ENCODE measurements at places on chromosomes 3 and 15.

DNA sequence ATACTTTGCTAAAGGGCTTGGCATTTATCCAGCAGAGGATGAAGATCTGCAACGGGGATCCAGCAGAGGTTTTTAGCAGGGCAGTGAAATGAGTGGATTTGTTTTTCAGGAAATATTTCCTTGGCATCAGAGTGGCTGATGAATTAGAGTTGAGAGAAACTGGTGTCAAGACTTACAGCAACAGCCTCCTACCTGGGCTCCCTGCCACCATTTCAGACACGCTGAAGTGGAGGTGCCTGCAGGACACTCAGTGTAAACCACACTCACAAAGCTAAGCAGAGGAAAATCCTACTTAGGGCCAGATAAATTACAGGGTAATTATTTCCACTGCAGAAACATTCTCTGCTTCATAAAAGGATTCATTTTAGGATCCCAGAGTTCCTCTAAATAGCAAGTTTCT lies 519.7 kb downstream of the FGF12 start:
- DNase-seq = no peak

DNA sequence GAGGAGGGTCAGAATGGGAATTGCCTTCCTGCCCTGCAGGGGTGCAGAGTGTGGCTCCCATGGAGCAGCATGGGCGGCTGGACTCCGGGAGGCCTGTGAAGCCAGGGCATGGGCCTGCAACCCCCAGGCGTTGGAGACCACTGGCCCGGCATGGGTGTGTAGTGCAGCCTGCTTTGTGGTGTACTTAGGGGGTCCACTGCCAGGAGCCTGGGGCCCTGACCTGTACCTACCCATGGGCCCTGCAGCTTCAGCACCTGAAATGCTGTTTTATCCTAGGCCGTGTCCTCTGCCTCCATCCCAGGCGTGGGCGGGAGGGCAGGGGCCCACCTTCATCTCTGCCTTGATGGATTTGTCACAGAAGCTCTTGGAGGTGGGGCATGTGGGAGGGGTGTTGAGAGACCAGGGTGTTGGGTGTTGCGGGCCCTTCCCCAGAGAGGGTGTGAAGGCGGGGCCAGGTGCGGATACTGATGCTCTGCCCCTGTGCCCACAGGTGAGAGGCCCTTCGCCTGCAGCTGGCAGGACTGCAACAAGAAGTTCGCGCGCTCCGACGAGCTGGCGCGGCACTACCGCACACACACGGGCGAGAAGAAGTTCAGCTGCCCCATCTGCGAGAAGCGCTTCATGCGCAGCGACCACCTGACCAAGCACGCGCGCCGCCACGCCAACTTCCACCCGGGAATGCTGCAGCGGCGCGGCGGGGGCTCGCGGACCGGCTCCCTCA lies 45.0 kb downstream of the KLF13 start:
- no peak for DNase-seq

DNA sequence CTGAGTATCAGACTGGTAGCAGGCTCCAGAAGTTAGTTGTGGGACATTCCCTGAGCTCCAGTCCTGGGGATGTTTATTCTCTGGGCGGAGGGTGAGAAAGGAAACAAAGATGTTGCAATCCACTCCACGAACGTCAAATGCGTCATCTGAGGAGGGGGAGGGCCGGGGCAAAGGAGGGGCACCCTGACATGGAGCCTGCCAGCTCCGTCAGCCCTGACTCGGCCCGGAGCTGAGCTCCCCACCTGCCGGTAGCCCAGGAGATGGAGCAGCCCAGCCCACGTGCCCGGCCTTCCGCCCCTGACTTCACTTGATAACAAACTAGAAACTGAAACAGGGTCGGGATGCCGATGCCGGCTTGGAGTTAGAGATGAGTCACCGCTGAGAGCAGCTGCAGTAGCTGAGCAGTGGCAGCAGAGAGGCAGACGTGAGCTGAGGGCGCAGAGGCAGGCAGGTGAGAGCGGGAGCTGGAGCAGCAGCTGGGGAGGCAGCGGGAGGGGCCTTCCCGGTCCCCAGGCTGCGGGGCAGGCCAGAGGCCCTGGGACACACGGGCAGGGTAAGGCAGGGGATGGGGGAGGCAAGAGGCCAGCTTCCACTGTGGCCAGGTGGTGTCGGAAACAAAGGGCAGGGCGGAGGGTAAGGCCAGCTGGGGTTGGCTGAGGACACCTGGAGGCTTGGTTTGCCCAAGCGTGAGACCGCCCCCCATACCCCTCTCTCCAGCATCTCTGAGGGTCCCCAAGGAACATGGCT lies at the start of gene ISG20:
Gene ISG20 (plus strand): TSS at position 391 of the 747 bp plus-strand sequence. CDS start 351 bp downstream, at position 742.
- peak; percentile 98 for DNase-seq

GRCh38 chr15:38354315-38354929 lies 99.5 kb upstream of the FAM98B start:
- peak; percentile 44 for DNase-seq

DNA sequence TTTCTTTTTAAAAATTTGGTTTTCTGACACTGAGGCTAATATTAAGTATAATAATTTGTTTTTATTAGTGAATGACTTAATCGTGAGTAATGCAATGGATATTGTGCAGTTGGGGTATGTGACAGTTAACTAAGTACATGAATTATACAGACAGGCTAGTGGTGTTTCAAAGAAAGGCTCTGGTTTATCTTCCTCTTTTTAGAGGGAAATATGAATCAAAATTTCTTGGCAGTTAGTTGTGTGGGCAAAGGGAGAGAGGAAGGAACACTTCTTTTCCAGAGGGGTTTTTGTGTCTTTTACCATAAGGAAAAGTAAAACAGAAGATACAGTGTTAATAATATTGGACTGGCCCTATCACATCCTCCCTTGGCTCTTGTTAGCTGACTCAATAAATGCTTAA lies 2.7 kb downstream of the ZNF654 start:
- no peak for DNase-seq

All from naive B cell (primary cell).